ENCODE measurements at places on chromosomes 1 and 21. TPM values are rescaled to one million over a fixed set of nuclear protein-coding genes. Genes with fewer than 3 reads are reported as not detected.

Gene LRRC53
- not detected for total RNA-seq

Gene CFHR2
- total RNA-seq: not detected

Gene CHI3L2
- 0.57 TPM for total RNA-seq

Gene SLC1A7
- 0.43 TPM for total RNA-seq

Gene CHI3L1
- 7.4 TPM for total RNA-seq

Gene RUNX3
- 0.51 TPM for total RNA-seq

Gene NCF2
- 4.5 TPM for total RNA-seq

Gene LCE1F
- total RNA-seq: not detected

Gene RAB29
- total RNA-seq: 21.3 TPM

Gene MYCL
- 0.35 TPM for total RNA-seq

Gene AKR7A2
- total RNA-seq: 33.5 TPM

GRCh38 chr1:229408458-229409037, 25.3 kb downstream of the ACTA1 start:
- DNase-seq: peak; percentile 92

DNA sequence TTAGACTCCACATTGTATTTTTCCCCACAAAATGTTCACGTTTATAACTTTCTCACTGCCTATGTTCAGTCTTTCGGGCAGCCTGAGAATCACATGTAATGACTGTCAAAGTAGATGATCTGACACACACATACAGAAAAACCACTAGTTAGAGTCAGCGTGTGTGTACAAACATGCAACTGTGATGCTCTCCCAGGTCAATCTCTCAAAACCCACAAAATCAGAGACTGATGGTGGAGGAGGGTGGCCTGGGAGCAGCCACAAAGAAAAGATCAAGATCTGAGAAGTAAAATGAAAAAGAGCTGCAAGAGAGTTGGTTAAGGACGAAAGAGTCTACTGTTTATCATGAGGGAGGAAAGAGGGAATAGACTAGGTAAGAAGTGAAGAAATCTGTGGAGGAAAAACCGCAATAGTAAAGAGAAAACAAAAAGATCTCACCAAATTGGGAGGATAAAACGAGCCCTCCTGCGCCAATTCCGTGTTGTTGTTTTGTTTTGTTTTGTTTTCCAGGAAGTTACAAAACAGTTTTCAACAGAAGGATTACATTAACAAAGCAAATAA, 2.3 kb downstream of the EGLN1 start:
- DNase-seq: no peak

GRCh38 chr21:43854773-43855633, 10.0 kb upstream of the AGPAT3 start:
- DNase-seq: no peak

DNA sequence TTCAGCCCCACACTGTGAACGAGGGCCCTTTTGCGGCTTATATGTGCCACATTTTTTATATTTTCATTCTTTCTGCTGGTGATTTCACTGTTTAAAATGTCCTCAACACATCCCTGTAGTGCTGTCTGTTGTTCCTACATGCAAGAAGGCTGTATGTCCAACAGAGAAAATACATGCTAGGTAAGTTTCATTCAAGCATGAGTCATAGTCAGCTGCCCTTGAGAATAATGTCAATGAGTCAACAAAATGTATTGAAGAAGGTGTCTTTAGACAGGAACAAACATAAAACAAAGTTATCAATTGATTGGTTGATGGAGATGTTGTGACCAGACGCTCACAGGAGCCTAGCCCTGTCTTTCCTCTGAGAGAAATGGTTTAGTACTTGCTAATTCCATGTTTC, 553.4 kb downstream of the PLPP3 start:
- no peak for DNase-seq

DNA sequence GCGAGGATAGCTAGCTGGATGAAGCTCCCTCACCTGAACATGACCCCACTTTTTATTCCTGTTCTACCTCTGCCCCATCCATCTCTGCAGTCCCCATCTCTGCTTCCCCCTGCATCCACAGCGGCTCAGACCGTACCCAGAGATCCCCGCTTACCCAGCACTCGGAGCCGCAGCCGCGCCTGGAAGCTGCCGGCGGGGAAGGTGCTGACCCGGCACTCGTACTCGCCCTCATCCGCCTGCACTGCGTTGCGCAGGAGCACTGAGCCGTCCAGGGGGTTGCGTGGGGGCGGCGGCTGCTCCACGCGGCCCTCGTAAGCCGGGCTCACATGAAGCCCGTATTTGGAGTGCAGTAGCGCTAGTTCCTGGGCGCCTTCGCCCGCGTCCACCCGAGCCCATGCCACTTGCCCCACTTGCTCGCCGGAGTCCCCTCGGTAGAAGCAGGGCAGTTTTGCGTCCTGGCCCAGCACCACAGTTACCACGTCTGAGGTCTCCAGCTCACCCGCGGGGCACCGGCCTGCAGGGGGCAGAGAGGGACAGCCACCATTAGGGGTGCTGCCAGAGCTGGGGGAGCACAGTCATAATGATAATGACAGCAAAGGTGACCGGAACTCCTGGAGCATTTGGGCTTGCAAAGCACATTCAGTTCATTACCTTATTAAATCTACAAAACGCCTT, 9.8 kb downstream of the NECTIN4 start:
- no peak for DNase-seq

- DNase-seq: no peak
Measured at GRCh38 chr1:179818260-179818659, 59.3 kb downstream of the TOR1AIP2 start.

DNA sequence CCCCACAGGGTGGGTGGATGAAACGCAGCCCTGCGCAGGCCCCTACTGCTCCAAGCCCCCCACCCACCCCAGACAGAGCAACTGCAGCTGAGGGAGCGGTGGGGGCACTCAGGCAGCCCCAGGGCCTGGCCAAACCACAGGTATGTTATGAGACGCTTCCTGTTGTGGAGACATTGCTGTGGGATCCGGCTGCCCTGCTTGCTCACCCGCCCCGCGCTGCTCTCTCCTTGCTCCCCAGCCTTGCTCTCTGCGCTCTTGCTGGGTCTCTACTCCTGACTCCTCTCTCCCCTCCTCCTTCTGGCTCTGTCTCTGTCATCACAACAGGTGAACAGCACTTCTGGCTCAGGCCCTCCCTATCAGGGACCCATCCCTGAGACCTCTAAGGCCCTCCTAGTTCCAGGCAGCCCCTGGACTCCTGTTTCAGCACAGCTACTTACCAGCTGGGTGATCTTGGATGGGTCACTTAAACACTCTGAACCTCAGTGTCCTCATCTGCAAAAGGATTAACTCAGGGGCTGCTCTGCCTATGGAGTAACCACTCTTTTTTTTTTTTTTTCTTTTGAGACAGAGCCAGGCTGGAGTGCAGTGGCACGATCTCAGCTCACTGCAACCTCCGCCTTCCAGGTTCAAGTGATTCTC, 15.9 kb downstream of the COL8A2 start:
- no peak for DNase-seq

- DNase-seq: no peak
Measured at GRCh38 chr21:31158789-31159581, 120.7 kb upstream of the KRTAP19-8 start.

GRCh38 chr1:183983371-183984105, 54.0 kb downstream of the COLGALT2 start:
- no peak for DNase-seq

DNA sequence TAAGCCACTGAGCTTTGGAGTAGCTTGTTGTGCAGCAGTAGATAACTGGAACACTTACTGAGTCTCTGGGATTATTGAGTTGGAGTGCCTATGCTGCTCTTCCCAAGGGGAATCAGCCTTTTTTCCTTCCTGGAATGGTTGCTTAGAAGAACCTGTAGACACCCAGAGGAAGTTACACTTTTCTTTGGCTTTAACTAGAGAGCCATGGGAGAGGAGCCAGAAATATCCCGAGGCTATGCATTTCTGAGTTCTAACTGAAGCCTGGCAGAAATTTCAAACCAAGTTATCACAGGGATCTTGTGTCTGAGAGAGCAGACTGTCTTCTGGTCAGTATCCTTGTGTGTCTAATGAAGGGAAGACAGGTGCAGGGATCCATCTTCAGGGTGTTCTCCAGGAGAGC, 28.3 kb downstream of the LAMC1 start:
- DNase-seq: no peak

GRCh38 chr1:40385437-40386358, 12.2 kb downstream of the SMAP2 start:
- no peak for DNase-seq

DNA sequence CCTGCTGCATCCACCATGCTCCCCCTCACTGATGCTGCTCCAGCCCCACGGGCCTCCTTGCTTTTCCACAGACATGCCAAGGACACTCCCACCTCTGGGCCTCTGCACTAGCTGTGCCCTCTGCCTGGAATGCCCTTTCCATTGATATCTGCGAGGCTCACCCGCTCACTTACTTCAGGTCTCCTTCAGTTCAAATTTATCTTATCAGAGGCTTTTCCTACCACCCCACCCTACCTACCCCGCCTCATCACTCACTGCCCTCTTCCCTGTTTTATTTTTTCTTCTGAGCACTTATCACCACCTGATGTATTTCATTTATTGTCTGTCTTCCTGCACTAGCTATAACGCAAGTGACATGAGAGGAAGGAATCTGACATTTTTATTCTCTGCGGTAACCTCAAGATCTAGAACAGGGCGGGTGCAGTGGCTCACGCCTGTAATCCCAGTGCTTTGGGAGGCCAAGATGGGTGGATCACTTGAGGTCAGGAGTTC, 7.0 kb downstream of the HSPG2 start:
- no peak for DNase-seq

DNA sequence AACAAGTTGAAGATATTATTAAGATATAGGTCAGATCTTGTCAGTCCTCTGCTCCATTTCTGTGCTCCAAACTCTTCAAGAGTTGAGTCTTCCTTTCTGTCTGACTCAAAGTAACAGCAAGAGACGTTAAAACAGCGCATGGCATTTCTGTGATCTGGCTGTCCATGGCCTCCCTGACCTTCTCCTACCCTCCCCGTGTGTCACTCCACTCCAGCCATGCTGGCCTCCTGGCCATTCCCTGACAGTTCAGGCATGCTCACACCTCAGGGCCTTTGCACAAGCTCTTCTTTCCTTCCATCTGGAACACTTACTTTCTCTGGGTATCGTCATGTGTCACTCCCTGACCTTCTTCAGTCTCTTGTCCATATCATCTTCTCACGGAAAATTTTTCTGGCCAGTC, 229.0 kb downstream of the CENPF start:
- no peak for DNase-seq

DNA sequence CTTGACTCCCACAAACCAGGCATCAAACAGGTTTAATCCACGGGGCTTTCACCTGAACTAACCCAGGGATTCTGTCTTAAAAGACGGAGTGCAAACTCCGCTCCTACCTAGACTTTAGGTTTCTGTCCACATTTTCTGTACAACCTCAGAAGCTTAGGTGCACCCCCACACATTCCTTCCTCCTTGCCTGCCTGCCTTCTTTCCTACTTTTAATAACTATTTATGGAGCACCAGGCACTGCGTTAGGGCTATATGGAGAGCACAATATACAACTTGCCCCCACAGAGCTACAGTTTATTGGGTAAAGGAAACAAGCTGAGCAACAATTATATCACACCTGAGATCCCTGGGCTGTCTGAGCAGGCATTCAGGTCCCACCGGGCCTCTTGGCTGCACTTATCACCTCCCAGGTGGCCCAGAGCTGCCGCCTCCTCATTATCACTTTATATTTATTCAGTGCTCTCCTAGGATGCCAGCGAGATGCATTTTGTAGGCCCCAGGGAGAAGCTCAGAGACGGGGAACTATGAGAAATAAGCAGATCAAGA, 64.1 kb downstream of the DNTTIP2 start:
- no peak for DNase-seq

- DNase-seq: no peak
Measured at GRCh38 chr1:230011333-230012092, 55.5 kb upstream of the GALNT2 start.

- DNase-seq: no peak
Measured at GRCh38 chr1:156897078-156897825, 3.7 kb downstream of the PEAR1 start.

DNA sequence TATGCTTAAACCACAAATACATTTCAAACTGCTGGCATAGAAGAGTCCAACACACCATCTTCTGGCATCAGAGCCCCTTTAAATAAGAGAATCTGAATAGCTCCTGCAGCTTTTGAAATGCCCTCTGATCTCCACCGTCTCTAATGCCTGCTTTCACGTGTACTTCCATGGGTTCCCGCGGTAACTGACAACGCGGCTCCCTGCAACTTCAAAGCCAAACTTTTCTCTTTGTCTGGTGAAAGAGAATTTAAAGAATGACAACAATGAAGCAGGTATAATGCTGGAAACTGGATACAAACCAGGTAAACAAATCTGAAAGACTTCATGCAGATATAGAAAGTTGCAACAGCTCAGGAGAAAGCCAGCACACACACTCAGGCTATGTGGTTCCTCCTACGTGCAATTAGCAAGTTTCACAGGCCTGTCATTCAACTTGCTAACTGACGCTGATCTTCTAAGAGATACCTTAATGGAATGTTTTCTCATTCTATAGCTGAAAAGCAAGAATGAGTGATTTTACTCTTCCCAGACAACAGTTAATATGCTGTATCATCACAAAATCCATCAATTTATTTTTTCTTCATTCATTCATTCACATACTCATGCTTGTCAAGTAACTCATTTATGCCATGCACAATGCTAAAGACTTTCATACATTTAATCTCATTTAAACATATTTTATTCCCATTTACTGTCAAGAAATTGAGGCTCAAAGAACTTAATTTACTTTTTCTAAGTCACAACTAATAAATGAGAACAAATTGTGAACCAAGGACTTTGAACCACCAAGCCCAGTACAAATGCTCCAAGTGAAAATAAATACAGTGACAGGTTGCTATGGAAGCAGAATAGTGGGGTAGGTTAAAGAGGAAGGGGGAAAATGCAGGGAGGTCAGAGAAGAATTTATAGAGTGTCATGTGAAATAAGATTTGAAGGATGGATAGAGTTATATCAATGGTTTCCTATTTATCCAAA, 202.7 kb upstream of the SNX7 start:
- no peak for DNase-seq

DNA sequence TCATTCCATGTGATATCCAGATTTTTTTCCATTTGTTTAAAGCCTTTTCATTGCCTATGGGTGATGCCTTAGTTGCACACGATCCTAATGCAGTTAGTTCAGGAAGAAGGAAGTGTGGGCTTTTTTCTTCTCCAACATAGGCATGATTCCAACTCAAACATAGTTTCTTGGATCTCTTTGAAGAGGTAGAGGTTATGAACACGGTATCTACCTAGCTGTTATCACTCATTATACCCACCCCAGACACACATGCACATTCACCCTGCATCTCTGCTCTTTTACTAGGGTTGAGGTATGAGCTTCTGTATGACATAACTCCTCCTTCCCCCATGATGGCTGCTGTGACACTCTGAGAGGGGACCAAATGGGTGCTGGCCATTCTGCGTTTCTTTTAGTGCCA, 122.1 kb upstream of the ZNF648 start:
- no peak for DNase-seq

DNA sequence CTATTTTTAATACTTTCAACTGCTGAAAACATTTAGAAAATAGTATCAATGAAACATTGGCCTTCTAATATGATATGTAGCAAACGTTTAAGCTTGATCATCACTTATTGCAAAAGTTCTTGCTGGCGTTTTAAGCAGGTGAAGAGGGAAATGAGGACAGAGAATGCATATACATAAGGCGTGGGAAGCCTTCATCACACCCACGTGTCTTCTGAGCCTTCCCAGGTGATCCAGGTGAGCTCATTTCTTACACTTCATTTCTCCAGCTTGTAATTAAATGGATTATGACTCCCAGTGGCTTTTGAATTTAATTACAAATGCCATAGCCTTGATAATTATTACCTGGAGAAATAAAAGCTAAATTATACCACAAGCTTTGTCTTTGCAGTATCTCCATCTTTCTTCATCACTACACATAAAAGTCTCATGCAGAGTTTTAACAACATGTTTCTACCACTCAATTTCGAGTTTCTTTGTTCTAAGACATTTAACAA, 1973.8 kb downstream of the MRPL39 start:
- DNase-seq: no peak

Data from cardiac septum (tissue), 1 donor.